ENCODE measurements at places on chromosomes 12 and 14.

DNA sequence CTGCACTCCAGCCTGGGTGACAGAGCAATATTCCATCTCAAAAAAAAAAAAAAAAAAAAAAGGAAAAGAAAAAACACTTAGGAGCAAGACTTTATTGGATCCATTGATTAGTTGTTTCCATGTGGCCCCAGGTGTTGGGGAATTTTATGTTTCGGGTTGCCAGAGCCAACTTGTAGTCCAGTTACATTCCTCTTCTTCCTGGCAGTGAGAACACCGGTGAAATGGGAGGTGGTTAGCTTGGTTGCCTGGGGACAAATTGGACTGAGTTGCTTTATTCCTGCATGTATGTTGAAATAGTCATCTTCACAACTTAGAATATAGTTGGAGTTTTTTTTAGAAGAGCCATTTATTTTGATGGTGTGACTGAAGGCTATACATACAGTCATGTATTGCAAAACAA lies 12.6 kb downstream of the RCOR1 start:
- DNase-seq, result no peak

- no peak for DNase-seq
Measured at GRCh38 chr12:82746668-82747067, 60.0 kb downstream of the TMTC2 start.

DNA sequence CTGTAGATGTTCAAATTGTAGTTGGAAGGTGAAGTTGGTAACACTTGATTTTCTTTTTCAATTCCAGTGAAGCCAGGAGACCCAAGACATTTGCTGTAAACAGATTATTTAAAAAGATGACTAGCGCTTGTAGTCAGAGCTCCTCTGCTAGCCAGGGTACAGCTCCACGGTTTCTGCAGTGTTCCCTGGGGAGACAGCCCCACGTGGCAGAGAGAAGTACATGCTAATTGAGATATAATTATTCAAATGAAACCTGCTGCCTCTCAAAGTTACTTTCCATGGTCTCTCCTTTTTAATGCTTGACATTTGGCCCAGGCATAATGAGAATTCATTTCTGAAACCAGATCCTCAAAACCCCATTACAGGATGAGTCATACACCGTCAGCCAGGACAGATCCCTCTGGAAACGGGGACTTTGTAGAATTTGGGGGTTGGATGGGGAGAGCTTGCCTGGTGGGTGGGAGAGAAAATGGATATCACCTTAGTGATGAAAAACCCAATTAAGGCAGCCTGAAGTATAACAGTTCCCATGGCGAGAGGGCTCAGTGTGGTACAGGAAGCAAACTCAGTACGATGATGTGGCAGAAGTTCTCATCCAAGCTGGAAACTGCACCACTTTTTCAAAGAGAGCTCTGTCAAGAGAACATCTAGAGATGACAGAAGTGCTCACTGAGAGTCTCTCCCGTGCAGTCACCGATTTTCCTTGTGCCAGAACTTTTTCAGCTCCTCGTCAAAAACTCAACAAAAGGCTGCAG lies 637.7 kb upstream of the TMEM132C start:
- no peak for DNase-seq

GRCh38 chr12:43148691-43149090 lies 403.3 kb downstream of the ADAMTS20 start:
- no peak for DNase-seq

GRCh38 chr14:69489495-69489894 lies 5.0 kb downstream of the PLEKHD1 start:
- DNase-seq, result no peak

GRCh38 chr12:113186666-113187325 lies 1.3 kb downstream of the RITA1 start:
- no peak for DNase-seq

GRCh38 chr14:65574611-65575010 lies 162.1 kb downstream of the FUT8 start:
- DNase-seq, result no peak

GRCh38 chr14:22226381-22226780 lies 362.6 kb downstream of the DAD1 start:
- DNase-seq, result peak; percentile 63

GRCh38 chr12:29726321-29726692 lies 57.4 kb downstream of the TMTC1 start:
- DNase-seq, result no peak

GRCh38 chr12:7091660-7092228 lies 501 bp downstream of the C1R start:
- DNase-seq, result no peak

GRCh38 chr12:71214511-71215285 lies 56.9 kb upstream of the TSPAN8 start:
- no peak for DNase-seq

GRCh38 chr12:26287671-26288381 lies 92.5 kb downstream of the SSPN start:
- DNase-seq, result no peak

DNA sequence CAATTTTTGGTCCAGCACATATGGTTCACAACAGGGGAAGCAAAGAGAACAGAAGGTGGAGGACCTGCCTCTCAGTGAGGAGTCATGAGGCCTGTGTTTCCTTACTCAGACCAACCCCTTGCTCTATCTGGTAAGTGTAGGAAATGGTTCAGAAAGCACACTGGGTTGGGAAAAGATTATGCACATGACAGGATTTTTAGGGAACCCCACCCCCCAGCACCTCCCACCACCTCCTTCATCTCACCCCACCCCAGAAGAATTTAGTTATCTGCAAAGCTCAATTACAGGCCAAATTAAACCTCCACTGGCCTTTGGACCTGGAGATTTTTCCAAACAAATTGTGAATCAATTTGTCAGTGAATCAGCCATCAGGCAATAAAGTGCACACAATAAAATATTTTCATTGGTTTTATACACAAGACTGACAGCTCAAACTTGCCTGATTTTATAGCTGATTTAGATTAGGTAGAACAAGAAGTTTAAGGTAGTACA lies 132.8 kb downstream of the DACT1 start:
- DNase-seq, result no peak

DNA sequence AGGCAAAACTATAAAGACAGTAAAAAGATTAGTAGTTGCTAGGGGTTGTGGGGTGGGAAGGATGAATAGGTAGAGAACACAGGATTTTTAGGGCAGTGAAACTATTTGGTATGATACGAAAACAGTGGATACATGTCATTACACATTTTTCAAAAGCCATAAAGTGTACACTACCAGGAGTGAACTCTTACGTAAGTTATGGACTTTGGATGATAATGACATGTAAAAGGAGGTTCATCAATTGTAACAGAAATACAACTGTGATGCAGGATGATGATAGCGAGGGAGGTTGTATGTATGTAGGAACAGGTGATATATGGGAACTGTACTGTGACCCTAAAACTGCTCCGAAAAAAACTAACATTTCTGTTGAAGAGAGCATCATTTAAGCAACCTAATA lies 15.1 kb upstream of the FGF6 start:
- no peak for DNase-seq

GRCh38 chr12:6266971-6267721 lies 43.3 kb upstream of the PLEKHG6 start:
- no peak for DNase-seq

DNA sequence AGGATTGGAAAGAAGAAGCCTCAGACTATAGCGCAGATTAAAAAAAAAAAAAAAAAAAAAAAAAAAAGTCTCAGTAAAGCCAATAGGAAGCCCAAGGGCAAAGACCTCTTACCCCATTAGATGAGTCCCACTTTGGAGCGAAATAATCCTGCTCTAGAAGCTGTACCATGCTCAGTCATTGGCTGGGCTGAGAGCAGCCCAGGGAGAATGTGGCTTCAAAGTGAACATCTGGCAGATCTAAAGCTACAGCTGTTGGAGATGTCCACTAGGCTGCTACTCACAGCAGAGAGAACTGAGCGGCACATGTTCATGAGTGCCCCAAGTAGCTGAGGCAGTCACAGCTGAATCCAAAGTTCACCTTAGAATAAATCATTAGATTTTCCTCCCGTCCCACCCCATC lies 560.9 kb downstream of the MED13L start:
- DNase-seq, result no peak

DNA sequence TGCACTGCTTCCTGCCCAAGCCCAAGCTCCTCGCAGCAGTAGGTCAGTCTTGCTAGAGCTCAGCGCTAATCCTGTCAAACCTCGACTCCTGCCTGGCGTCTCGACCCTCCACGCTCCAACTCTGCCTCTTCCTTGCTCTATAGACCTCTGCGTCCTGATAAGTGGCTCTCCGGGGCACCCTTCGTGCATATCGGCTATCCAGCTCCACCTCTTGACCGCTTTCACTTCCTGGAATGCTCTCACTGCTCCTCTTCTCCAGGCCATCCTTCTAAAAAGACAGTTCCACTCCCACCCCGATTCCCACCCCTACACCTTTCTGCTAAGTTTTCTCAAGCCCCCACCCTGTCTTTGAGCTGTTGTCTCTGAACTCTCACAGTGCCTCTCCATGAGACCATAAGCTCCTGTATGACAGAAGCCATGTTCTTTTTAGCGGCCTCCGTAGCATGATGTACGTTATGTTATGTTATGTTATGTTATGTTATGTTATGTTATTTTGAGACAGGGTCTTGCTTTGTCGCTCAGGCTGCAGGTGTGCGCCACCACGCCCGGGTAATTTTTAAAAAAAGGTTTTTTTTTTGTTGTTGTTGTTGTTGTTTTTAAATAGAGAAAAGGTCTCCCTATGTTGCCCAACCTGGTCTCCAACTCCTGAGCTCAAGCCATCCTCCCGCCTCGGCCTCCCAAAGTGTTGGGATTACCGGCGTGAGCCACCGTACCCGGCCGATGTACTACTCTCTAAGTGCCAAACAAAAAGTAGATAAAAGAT lies 601 bp downstream of the COX14 start:
- DNase-seq, result peak; percentile 12

DNA sequence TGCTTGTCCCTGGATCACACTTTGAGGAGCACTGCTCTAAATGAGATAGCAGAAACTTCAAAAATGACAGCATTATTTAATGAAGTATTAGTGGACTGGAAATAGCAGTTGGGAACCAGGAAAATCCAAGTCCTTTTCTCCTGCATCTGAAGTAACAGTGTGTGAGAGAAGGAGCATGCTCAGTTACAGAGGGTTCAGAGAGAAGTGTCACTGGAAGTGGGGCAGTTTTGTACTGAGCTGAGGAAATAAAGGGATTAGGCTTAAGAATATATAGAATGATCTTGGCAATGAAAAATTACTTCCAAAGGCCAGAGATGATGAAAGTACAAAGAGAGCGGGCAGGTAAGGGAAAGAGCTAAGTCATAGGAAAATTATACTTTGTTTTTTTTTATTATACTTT lies 130.9 kb downstream of the MIPOL1 start:
- no peak for DNase-seq

DNA sequence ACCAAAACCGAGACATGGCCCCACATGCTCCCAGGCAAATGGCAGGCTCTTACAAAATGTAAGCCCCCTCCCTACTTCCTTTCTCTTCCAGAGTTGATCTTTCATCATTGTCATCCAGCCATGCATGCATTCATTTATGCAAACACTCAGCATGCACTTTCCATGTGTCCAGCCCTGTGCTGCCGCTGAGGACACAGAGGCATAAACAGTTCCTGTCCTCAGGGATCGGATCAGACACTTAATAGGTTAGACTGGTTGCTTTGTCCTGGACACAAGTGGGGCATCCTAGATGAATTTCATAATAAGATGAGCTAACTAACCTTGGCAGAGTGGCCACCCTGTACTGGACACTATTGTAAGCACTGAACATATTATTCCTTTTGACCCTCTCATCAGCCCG lies 23.1 kb downstream of the PRIMA1 start:
- no peak for DNase-seq

DNA sequence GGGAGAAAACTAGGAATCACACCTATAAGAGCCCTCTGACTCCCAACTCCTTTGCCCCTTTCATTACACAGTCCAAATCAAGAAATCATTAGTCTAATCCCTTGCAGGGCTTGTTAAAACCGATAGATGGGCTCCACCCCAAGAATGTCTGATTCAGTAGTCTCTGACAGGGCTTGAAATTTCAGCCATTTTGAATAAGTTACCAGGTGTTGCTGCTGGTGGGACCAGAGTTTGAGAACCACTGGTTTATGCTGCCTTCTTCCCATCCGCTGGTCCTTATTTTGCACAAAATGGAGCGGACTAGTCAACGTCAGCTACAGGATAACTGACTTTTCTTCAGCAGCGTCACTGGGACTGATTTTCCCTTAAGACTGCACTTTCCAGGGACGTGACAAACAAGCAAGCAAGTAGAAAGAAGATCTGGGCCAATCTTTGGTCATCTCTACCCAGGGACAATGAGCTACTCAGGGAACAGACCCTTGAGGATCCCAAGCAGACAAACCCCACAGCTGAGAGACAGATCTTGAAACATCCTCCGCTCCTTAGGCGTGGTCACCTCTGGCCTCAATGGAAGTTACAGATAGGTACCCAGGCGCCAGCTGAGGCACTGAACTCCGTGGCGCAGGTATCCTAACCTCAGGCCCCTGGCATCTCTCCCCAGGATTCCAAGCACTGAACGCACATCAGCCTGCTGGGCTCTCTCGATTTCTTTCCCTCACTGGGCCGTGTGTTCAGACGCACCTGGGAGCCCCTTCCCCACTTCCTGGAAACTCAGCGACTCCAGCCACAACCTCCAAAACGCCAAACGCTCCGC lies 900 bp downstream of the KCTD10 start:
- DNase-seq, result no peak

DNA sequence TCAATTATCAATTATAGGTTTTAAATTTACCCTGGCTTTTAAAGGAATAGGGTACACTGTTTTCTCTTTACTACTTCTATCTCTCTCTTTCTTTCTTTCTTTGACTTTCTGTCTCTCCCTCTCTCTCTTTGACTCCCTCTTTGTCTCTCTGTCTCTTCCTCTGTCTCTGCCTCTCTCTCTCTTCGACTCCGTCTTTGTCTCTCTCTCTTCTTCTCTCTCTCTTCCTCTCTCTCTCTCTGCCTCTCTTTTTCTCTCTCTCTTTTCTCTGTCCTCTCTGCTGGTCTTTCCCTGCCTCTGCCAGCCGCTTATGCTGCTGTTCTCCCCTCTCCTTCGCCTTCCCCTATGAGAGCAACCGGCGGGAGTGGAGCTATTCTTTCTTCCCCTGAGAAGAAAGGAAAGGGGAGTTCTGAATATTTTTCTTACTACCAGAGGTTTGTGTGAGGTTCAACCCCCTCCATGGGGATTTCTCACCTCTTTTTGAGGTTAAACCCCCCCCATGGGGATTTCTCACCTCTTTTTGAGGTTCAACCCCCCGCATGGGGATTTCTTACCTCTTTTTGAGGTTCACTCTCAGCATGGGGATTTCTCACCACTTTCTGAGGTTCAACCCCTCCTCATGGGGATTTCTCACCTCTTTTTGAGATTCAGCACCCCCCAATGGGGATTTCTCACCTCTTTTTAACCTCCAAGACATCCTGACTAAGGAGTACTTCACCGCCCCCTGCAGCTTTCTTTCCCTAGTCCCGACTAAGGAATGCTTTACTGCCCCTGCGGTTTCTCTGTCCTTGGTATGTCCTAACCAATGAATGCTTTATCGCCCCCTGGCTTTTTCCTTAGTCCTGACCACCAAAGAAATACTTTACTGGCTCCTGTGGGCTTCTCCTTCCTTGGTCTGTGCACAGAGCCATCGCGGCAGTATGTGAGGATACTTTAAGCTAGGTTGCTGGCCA lies 27.4 kb upstream of the DDHD1 start:
- DNase-seq, result no peak

DNA sequence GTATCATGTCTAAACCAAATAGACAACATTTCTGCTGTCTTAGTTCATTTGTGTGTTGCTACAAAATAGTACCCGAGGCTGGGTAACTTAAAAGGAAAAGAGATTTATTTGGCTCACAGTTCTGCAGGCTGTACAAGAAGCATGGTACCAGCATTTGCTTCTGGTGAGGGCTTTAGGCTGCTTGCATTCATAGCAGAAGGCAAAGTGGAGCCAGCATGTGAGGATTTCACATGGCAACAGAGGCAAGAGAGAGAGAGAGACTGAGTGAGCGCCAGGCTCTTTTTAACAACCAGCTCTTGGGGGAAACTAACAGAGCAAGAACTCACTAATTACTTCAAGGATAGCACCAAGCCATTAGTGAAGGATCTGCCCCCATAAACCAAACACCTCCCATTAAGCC lies 271.4 kb upstream of the SRRM4 start:
- no peak for DNase-seq
